Activated B cell treated with CpG ODN at 0.5 μM for 24 hours (primary cell): ENCODE measurements at places on chromosomes 5 and 9. TPM values are rescaled to one million over a fixed set of nuclear protein-coding genes. Genes with fewer than 3 reads are reported as not detected.

DNA sequence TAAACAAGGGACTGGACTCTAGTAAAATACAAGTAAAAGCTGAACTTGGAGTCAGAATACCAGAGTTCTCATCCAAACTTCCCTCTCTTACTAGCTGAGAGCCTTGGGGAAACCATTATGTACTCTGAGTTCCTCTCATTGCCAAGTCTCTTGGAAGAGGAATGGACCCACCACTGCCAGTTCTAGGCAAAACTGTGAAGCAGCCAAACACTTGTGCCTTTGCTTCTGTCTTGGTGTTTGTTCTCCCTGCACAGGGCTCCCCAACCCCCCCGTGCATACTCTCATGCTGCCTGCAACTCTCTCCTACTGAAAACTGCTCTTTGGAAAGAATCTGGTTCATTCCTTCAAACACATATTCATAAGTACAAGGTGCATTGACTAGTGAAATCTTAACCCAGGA, 102.6 kb downstream of the PDZD2 start:
- DNase-seq: no peak

GRCh38 chr5:151670083-151670686, 16.5 kb downstream of the SPARC start:
- DNase-seq: no peak

DNA sequence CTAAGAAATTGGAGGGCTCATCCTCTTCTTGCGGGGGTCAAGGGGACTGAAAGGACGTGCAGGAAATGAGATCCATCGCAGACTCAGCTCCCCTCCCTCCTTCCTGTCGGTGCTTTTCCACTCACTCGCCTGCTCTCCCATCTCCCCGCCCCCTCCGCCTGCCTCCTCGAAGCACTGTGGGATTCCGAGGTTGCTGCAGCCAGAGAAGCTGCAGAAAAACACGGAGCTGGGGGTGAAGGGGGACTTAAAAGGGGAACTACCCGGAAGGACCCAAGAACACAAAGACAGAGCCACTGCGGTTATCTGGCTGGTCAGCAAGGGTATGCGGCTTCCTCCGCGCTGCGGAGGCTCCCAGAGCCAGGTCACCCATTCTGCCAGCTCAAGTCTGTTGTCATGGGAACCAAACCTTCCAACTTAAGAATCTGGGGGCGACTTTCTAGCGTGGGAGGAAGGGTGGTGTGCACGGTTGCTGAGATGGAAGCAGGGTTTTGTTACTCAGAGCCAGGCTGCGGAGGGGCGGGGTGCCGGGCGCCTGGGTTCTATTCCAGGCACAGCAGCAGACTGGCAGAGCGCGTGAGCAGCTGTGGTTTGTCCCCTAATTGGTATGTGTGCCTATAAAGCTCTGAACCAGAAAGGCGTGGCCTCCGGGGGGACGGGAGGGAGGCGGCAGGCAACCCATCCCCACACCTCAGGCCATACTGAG, 24.9 kb downstream of the PCDHGC5 start:
- no peak for DNase-seq

Gene EXOSC2
- total RNA-seq: 49.6 and 54.8 TPM in 2 replicates

Gene AQP7
- total RNA-seq: not detected in 2 replicates

Gene LHX3
- total RNA-seq: 0.17 TPM in 1 of 2 replicates, not detected in the other

Gene GABRA6
- total RNA-seq: not detected in 2 replicates

Gene ZNF608
- total RNA-seq: 20.7 and 22.0 TPM in 2 replicates
